ENCODE measurements at places on chromosomes 6 and 20.

DNA sequence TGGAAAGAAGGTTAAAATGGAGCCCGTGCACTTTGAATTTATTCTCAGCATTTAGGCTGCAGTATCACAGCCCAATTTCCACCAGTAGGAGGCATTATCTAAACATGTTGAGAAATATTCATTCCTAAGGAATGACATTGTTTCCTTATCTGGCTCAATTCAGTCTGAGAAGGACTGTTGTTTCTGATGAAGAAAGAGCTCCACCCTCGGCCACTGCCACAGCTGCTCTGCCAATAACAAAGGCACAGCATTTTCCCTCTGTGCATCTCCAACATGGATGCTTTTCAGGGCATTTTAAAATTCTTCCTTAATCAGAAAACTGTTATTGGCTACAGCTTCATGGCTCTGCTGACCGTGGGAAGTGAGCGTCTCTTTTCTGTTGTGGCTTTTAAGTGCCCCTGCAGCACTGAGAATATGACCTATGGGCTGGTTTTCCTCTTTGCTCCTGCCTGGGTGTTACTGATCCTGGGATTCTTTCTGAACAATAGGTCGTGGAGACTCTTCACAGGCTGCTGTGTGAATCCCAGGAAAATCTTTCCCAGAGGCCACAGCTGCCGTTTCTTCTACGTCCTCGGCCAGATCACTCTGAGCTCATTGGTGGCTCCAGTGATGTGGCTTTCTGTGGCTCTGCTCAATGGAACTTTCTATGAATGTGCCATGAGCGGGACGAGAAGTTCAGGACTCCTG is at the start of gene CALHM5:
Gene CALHM5, plus strand, starts transcription at position 216 of the 687 bp plus-strand sequence. Its CDS starts 58 bp downstream, at position 274.
- no peak for DNase-seq

GRCh38 chr6:18254793-18255192 is 9.5 kb downstream of the DEK start:
- DNase-seq = no peak

- no peak for DNase-seq
These were observed 66.6 kb downstream of the PREX1 start for GRCh38 chr20:48761023-48761785.

GRCh38 chr6:140921366-140922226 is 1211.1 kb upstream of the GJE1 start:
- no peak for DNase-seq

GRCh38 chr20:23629542-23630391 is 8.0 kb downstream of the CST3 start:
- no peak for DNase-seq

DNA sequence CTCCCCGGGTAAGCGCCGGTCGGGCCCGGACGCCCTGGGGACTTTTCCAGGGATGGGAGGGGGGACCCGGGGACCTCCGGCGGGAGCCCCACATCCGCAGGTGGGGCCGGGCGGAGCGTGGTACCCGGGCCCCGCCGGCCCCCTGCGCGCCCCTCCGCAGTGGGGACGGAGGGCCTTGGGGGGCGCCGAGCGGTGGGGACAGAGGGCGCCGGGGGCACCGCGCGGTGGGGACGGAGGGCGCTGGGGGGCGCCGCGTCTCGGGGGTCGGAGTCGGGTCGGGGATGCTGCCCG is 270 bp downstream of the PLEKHG1 start:
- no peak for DNase-seq

DNA sequence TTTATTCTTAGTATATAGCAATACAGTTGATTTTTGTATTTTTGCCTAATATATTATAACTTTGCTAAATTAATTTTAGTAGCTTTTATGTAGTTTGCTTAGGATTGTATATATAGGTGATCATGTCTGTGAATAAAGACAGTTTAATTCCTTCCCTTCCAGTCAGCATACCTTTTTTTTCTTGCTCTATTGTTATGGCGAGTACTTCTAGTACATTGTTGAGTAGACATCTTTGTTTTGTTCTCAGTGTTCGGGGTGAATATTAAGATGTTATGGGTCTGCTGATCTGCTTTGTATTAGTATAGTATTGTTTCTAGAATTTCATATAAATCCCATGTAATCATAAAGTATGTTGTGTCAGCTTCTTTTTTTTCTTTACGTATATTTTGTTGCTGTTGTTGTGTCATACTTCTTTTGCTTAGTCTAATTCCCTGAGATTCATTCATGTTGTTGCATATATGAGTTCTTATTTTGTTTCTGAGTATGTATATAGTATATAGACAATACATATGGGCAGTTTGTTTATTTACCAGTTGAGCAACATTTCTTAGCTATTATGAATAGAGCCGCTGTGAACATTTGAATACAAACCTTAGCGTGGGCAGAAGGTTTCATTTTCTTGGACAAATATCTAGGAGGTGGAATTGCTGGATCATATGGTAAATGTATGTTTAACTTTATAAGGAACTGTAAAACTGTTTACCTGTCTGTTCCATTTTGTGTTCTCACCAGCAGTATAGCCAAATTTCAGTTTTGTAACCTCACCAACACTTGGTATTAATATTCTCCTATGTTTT is 25.5 kb downstream of the NCOA3 start:
- no peak for DNase-seq

- no peak for DNase-seq
These were observed 4.5 kb upstream of the FAM184A start for GRCh38 chr6:119083007-119083406.

DNA sequence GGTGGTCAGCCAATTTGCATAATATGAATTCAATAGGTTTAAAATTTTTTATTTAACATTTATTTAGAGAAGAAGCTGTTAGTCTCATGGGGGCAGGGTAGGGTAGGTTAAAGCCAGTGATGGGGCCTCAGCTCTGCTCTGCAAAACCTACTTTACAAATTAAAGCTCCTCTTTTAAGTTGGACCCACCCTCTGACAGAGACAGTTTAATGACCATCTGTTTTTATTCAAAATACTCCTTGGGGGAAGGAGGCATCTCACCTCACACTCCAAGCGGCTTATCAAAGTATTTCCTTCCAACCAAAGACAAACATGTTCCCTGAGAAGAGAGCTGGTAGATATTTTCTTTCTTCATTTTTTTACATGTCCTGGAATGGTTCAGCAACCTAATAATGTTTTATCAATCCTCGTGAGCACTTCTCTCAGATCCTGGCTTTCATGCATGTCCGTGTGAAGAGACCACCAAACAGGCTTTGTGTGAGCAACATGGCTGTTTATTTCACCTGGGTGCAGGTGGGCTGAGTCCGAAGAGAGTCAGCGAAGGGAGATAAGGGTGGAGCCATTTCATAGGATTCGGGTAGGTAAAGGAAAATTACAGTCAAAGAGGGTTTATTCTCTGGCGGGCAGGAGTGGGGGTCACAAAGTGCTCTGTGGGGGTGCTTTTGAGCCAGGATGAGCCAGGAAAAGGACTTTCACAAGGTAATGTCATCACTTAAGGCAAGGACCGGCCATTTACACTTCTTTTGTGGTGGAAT is 184.7 kb downstream of the GJA1 start:
- no peak for DNase-seq

DNA sequence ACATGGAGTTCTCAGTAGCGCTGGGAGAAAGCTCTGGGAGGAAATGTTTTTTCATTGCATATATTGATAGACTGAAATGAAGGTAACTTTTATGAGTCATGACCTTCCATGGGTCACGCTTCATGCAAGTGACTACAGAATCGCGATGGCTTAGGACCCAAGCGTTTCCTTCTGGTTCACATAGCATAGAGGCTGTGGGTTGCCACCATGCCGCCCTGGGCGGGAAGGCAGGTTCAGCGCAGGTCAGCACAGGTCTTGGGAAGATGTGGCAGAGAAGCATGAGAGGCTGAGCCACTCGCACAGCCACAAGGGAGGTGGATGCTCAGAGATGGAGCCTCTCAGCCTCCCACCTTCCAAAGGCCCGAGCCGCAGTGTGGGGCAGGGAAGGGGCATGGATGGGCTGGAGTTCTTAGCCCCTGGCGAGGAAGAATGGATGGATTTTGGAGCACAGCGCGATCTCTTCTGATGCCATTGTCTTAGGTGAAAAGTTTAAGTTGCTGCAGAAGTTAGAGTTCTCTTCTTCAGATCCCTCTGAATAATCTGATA is 219.5 kb downstream of the SMOC2 start:
- DNase-seq = no peak

DNA sequence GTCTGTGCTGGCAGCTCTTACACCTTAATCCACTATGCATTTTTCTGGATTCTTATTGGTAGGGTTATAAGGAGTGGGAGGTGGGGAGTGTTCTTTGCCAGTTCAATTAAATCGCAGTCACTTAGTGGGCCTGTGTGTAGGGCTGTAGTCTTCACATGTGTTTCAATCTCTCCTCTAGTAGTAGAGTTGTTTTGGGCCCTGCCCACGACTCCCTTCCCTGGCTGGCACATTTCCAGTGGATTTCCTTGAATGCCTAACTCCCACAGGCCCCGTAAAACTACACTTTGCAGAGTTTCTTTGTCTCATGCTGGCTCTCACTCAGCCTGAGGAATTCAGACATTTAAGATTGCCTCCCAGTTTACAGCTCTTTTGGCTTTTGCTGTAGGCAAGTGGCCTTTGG is 414.0 kb upstream of the OPRM1 start:
- DNase-seq = no peak

GRCh38 chr6:122400121-122400450 is 634 bp downstream of the HSF2 start:
- no peak for DNase-seq

DNA sequence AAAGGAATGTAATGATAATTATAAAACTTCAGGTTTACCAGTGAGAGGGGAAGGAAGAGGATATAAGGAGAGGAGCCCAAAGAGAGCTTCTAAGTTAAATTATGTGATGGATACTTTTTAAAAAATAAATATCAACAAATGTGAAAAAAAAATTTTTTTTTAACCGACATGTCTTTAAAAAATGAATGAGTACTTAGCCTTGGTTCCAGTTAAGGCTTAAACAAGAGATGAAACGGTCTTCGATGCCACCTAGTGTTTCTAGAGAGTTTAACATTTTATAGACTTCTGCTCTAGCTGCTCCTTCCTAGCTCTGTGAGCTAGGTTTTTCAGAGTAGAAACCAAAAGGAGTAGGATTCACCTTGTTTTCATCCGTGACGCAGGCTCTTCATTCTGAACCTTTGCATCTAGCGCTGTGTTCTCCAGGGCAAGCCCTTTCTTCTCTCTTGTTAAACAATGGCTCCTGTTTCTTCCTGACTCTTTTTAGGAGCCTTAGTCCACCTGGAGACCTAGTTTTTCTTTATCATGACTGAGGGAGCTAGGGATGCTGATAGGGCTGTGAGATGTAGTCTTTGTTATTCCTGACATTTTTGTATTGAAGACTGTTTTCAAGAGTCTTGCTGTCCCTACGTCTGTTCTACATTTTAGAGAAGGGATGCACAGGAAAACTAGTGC is 42.4 kb upstream of the GNRH2 start:
- no peak for DNase-seq

DNA sequence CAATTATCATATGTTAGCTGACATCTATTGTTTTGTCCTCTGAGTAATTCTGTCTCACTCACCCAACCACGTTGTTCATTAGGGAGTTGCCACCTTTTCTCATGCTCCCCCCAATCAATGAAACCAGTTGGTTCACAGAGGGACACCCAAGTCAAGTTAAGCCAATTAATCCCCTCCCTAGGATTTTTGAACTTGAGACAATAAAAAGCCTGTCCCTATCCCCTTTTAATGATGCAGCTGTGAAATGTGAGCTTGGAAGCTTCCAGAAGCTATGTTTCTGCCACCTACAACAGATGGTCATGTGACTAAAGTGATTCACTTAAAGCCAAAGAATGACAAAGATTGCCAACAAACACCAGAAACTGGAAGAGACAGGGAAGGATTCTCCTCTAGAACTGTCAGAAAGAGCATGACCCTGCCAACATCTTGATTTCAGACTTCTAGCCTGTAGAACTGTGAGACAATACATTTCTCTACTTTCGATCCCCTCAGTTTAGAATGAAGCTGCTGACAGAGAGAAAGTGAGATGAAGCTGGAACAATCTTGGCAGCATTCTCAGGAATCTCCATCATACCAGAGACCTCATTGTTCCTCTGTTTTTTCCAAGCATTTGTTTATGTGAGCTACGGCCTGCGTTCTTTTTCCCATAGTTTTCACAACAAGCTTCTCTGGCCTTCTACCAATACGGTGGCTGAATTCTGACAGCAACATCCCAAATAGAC is 57.8 kb upstream of the TPD52L1 start:
- DNase-seq = no peak

DNA sequence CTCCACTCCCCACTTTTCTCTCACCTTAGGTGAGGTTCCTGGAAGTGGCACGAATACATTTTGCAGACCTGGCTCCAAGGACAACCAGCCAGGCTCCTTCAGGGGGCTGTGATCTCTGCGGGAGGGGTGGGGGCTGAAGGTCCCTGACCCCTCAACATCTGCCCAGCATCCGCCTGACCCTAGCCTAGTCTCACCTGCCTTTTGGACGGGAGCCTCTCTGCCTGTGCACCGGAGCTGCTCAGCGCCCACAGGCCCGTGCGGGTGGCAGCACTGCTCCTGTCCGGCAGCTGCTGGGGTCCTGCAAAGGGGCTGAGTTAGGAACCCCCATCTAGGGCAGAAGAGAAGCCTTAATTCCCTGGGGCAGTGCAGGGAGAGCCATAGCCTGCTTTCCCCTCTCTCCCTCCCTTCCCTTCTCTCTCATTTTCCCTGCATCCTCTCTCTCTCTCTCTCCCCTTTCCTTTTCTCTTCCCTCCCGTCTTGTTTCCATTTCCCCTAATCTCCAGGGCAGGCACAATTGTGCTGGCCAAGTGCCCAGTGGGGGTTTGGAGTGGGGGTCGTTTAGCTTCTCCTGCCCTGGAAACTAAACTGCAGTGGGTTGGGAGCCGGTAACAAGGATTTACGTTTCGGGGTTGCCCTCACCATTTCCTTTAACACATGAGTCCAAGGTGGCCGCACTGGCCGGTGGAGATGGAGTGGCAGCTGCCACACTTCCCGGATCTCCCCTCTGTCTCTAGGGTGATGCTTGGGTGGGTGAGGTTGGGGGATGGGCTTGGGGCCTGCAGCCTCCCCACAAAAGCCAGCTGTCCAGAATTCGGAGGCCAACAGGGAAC is 54.1 kb downstream of the CTCFL start:
- no peak for DNase-seq

DNA sequence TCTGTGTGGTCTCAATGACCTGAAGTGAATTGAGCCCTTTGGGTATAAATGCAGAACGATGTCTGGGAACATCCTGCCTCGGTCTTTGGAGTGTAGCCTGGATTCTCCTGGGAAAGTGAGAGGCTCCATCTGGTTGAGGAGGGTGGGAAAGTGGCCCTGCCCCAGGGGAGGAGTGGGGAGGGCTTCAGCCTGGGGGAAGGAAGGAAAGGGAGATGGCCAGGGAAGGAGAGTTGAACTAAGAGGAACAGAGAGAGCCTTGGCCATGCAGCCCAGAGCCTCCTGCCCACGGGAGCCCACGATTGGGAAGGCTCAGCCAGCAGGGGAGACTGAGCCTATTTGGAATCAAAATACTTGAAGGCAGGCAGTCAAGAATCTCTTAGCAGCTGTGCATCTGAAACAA is 2.3 kb upstream of the EPB41L1 start:
- no peak for DNase-seq

All from NCI-H1436 treated with DMSO at 0.1 percent for 48 hours (cell line).